ENCODE measurements at places on chromosomes 3 and 15. TPM values are rescaled to one million over a fixed set of nuclear protein-coding genes. Genes with fewer than 3 reads are reported as not detected.

The UTS2B gene
- total RNA-seq = 2.6 TPM

DNA sequence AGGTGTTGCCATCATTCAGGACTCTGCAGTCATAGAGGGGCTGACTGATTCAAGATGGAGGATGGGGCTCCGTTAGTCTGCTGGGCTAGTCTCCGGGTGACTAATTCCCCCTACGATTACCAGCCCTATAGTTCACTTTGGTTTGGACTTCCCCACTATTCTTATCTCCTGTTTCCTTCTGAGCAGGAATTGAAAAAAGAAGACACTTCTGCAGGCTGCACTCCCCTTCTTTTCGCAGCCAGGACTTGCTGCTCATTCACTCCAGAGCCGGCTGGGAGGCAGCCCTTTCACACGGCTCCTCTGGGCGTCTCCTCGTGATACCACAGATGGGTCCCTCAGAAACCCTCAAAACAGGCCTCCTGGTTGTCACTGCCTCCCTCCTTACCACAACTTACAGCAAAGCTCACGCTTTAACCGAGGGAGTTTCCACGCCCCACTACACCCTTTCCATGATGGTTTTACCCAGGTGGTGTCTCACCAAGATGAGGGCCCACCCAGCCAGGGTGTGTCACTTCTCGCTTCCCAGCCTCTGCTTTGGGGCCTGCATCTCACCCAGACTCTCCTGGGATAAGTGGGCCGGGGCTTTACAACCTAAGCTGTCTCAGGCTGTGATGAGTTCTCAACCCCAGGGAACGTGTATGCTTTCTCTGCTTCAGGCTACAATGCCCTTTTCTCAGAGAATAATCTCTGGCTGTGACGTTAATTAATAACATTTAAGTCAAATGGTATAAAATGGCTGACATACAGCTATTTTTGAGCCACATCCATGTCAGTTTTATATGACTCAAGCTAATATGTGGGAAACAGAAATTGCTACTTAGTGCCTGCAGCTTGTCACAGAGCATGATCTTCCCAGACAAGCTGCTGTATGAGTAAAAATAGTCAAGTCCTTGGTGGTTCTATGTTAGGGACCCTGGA is 11.9 kb downstream of the CX3CR1 start:
- no peak for DNase-seq

The RHOV gene
- total RNA-seq = 0.63 TPM

DNA sequence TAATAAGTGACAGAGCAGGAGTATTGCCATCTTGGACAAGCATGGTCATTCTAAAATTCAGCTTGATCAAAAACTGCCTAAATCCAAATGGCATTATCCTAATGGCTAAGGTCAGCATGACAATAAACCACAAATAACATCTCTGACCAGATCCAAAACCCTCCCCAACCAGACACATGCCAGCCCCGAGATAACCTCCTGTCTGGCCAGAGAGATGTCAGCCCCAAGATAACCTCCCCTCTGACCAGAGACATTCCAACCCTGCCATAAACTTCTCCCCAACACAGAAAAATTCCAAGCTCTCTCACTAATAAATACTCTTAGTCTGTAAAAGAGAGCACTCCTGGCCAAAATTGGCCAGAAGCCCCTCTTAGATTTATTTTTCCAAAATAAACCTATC is 470.5 kb upstream of the UBE2E2 start:
- DNase-seq = no peak

GRCh38 chr3:71207632-71208031 is 375.9 kb downstream of the FOXP1 start:
- DNase-seq = peak; percentile 65

DNA sequence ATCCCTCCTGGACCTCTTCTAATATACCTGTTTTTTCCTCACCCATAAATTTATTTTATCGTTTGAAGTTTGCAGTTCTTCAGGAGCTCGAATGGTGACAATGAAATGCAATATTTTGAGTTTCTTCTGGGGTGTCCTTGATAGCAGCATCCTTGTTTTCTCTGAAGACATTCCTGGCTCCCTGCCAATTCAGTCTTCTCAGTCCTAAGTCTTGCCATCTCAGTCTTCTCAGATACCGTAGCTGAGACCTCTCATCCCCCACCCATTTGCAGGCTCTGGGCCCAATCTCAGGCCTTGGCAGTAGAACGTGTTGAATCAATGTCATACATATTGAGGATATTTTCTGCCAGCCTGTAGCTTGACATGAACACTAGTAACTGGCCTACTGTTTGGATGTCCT is 140.9 kb downstream of the NECTIN3 start:
- no peak for DNase-seq
